Urinary bladder (tissue), 4 donors: ENCODE measurements at places on chromosomes 7 and 10. TPM values are rescaled to one million over a fixed set of nuclear protein-coding genes. Genes with fewer than 3 reads are reported as not detected.

DNA sequence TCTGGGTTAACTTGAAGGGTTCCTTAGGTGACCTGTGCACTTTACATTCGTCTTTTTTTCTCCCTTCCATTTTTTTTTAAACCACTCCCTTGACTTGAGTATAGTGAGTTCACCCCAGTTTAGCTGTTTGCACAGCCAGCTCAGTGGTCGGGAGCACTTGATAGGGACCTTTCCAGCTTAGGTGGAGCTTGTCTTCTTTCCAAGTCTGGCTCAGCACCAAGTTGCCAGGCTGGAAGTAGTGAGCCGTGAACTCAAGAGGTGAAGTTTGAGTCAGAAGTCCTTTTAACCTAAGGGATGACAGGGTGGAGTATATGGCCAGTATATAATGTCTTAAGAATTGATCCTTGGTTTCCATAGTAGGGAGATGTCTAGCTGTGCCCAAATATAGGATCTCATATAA lies 7.2 kb downstream of the DNAH11 start:
- no peak for DNase-seq

Gene FBXL15
- total RNA-seq: 2.0 TPM

- no peak for DNase-seq
Measured at GRCh38 chr7:63927261-63927660, 71.4 kb upstream of the ZNF722 start.

Gene SSMEM1
- total RNA-seq: not detected

Gene PDGFA
- total RNA-seq: 28.9 TPM

- DNase-seq: no peak
Measured at GRCh38 chr10:88178758-88179157, 315.3 kb downstream of the PTEN start.

Gene LEP
- total RNA-seq: not detected

GRCh38 chr7:43669286-43670081 lies 59.8 kb downstream of the COA1 start:
- DNase-seq: no peak

Gene CFAP69
- 19.1 TPM for total RNA-seq

DNA sequence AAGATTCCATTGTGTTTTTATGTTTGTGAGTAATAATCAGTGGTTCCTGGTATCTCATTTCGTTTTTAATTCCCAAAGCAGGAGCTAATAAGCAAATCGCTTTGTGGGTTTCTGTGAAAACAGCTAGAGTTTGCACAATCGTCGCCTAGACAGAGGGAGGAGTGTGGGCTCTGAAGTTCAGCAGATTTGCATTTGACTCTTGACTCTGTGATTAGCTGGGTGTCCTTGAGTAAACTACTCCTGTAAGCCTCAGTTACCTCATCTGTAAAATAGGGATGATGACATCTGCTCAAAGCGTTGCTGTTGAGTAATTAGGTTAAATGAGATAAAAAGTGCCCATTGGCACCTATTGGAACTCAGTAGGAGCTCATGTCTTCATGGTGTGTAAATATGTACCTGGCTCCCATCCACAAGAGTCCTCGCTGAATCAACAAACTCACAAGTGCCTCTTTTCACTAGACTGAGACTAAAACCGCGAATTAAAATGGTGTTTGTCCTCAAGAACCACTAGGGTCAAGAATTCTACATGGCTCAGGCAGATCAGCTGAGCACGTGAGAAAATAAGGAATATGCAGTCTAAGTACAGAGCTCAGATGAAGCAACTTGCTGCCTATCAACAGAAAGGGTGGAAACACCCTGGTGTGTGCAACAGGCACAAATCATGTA lies 385.8 kb upstream of the C7orf33 start:
- DNase-seq: no peak

- no peak for DNase-seq
Measured at GRCh38 chr7:103094102-103094501, 19.2 kb downstream of the ARMC10 start.

DNA sequence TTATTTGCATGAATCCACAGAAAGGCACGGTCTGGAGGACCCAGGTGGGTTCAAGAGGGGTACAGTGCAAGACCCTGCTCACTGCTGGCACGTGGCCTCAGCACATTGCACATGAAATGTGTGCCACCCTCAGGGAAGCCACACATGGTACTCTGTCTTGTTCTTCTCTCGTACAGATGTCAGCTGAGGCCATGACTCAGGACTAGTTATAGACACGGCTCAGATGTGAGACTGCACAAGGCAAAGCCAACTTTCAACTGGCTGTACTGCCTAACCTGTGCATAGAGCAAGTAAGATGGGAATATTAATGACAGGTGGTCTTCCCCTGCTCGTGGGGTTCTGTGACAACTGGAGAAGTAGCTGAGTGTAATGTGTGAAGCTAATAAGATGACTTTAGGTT lies 249.4 kb upstream of the CTBP2 start:
- DNase-seq: no peak

DNA sequence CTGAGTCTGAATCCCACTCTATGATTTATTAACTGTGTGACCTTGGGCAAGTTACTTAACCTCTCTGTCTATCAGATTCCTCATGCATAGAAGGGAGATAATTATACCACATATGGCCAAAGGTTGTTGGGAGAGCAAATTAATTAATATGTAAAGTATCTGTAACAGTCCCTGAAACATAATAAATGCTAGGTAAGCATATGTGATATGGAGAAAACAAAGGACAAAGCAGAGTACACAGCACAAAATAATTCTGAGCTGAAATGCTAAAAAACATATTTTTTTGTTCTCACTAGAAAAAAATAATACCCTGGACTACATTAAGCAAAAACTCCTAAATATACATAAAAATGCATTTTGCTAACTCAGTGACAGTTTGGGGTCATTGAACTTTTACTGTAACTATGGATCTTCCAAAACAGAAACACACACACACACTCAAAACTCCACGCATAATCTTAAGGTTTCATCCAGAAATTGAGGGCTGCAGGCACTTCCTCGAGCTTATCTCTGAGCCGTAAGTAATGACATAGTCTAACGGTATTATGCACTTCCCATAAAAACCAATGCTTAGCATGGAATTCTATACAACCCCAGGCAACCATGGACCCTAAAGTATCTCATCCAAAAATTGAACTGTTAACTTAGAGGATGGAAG lies 201.7 kb upstream of the PTN start:
- DNase-seq: no peak

Gene PPP1R3C
- 129 TPM for total RNA-seq

DNA sequence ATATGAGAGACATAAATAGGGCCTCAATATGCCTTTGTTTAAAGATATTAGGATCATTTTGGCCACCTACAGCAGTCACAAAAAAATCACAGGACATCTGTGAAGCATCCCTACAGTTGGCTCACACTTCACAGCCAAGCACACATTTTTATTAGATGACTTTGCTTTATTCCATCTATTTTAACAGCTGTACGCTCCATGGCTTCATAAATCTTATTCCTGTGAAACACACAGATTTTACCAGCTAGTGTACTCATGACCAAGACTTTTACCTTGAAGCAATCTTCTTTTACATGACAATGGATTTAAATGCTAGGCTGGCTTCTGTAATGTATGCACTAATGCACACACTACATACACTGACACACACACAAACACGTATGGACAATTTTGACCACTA lies 254.8 kb upstream of the PITRM1 start:
- DNase-seq: no peak

GRCh38 chr10:34580643-34581042 lies 234.5 kb downstream of the PARD3 start:
- no peak for DNase-seq

Gene ASB10
- total RNA-seq: not detected

DNA sequence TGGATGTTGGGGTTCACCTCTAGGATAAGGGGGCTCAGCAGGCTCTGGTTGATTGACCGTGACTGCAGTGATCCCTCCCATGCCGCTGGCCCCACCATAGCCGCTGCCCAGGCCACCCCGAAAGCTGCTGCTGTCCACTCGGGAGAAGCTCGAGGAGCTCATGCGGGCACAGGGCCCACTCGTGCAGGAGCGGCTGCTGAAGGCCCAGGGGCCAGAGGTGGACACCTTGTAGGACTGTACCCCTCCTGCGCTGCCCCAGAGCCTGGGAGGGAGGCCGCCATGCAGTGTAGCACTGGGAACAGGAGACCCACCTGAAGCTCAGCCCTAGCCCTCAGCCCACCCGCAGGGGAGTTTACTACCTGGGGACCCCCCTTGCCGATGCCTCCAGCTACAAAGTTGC lies 70.0 kb downstream of the CHRM2 start:
- no peak for DNase-seq

GRCh38 chr10:46291817-46292572 lies 5.2 kb downstream of the ANTXRL start:
- no peak for DNase-seq

- DNase-seq: no peak
Measured at GRCh38 chr10:22976534-22976933, 48.7 kb downstream of the ARMC3 start.

Gene IFIT1B
- total RNA-seq: 2.2 TPM

Gene CALML5
- total RNA-seq: not detected

DNA sequence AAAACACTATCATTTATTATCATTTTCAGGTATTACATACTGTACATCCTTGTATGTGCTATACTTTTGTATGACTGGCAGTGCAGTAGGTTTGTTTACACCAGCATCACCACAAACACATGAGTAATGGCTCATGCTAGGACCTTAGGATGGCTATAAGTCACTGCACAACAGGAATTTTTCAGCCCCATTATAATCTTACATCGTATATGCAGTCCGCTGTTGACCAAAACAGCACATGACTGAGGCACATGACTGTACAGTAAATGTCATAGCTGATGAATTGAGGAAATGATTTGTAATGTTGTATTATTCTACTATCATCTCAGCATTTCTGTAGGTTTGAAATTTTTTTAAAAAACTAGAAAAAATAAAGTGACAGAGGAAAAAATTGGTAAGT lies 38.6 kb downstream of the BPGM start:
- no peak for DNase-seq

Gene EPO
- not detected for total RNA-seq

GRCh38 chr10:110775020-110775375 lies 96.7 kb upstream of the PDCD4 start:
- DNase-seq: no peak
